ENCODE measurements at places on chromosomes 6 and 20.

DNA sequence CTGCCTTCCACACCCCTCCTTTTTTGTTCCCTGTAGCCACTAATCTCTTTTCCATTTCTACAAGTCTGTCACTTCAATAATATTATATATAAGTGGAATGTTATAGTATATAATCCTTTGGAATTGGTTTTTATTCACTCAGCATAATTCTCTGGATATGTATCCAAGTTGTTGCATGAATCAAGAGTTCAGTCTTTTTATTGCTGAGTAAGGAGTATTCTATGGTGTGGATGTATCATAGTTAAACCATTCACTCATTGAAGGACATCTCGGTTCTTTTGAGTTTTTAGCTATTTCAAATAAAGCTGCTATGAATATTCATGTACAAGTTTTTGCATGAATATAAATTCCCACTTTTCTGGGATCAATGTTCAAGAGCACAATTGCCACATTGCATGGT is 69.5 kb upstream of the TASP1 start:
- no peak for DNase-seq

GRCh38 chr20:24777746-24778145 is 171.3 kb upstream of the CST7 start:
- DNase-seq = no peak

GRCh38 chr20:12737900-12738299 is 270.9 kb upstream of the SPTLC3 start:
- DNase-seq = no peak

DNA sequence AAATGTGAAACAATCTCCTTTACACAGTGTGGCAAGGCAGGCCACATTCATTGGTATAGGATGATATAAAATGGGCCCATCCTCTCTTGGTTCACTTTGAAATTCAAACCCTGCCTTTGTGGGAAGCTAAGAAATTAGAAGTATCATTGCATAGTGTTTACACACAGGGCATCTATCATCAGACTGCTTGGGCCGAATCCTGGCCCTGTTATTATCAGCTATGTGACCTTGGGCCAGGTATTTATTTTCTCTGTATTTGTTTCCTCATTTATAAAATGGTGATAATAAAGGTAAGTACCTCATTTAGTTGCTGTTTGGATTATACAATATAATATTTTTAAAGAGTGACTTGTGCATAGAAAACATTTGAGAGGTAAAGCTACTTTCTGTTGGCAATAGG is 45.5 kb downstream of the PTPRK start:
- no peak for DNase-seq

- DNase-seq = no peak
These were observed 66.0 kb upstream of the CDKAL1 start for GRCh38 chr6:20468209-20468608.
